T follicular helper cell (primary cell): ENCODE measurements at places on chromosomes 2 and 18.

DNA sequence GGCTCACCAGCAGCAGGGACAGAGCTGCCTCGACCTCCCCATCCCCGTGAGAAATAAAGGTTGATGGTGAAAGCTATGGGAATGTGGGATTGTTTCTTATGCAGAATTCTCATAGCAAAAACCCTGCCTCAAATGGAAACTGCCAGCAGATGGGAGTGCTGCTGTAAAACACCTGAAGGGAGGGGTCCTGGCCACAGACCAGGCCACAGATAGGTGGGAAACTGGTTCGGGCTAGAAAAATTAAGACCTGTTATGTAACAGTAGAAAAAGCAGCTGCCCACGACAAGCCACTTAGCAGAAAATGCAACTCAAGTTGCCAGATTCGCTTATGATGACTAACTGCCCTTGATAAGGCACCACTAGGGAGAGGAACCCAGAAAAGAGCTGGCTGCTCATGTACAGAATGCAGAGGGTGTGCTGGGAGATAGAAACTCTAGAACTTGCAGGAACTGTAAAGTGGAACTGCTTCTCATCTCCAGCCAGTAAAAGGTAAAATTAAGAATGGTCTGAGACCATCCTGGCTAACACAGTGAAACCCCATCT is 114.5 kb upstream of the SALL3 start:
- DNase-seq: no peak

DNA sequence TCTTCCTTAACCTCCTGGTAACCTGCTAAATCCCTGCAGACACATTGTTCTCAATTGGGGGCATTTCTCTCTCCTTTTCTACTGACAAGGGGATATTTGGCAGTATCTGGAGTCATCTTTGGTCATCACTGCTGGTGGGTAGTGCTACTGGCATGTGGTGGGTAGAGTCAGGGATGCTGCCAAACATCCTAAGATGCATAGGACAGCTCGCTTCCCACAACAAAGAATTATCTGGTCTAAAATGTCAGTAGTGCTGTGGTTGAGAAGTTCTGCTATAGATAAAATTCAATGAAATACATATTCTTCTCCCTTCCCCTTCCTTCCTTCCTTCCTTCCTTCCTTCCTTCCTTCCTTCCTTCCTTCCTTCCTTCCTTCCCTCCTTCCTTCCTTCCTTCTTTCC is 18.7 kb upstream of the LHCGR start:
- no peak for DNase-seq

GRCh38 chr2:53991948-53992347 is 21.2 kb upstream of the PSME4 start:
- no peak for DNase-seq

GRCh38 chr2:239159476-239159911 is 241.3 kb downstream of the HDAC4 start:
- no peak for DNase-seq

- no peak for DNase-seq
Observed at GRCh38 chr18:43805646-43806194, 528.4 kb upstream of the SYT4 start.

- DNase-seq: no peak
Observed at GRCh38 chr2:20516646-20517341, 69.9 kb downstream of the RHOB start.

GRCh38 chr18:57797209-57797651 is 5.9 kb downstream of the ATP8B1 start:
- no peak for DNase-seq

DNA sequence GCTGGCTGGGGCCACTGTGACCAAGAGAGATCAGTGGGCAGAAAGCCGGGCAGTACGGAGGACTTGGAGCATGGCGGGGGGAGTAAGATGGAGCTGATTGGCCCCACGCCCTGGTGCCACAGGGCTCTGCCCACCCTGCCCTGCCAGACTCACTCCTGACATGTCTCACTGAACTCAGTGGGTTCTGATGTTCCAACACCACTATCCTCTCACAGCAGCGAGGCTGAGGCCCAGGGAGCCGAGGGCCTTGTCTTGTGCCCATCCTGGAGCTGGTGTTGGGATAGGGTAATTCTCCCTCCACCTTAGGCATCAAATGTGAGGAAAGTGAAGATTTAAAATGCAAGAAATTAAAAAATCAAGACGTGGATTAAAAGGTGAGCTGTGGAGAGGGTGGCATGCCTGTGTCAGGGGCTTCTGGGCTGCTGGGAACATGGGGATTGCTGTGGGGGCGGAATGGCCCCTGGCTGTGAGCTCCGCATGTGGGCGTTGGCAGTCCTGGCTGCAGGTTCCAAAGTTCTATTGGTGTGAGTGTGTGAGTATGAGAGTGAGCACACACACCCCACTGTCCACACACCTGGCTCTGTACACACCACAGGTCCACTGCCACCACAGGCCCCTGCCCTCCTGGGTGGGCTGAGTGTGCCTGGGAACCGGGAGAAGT is 283.5 kb upstream of the HS6ST1 start:
- DNase-seq: no peak

DNA sequence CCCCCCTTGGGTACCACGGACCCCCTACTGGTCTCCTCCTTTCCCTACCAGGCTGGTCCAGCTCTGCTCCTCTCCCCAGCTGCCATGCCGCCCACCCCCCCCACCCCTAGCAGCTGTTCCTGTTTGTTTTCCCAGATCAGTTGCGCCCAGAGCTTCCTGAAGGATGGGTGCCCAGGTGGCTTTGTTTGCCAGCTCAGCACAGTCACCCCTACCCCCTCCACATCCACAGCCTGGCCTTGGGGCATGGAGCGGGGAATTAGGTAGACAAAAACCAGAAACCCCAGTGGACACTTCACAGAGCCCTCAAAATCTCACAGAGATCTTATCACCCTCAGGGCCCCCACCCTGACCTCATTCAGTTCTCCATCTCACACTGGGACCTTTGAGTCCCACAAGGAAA is 3.7 kb upstream of the CRYBA2 start:
- DNase-seq: no peak

- DNase-seq: no peak
Observed at GRCh38 chr18:30917651-30918050, 124.9 kb downstream of the DSC3 start.

DNA sequence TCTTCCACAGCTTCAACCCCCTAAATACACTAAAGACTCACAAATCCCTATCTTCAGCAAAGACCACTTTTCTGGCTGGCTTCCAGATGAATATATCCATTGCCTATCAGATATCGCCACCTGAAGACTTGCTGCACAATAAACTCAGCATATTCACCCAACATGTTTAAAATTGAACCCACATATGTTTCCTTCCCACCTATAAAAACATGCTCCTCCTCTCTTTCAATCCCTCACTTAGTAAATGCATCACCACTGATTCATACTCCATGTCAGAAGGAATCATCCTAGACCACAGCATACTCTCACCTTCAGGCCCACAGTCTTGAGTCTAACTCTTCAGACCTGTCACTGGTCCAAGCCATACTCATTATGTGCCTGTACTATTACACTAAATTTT is 5.3 kb downstream of the SPC25 start:
- no peak for DNase-seq

DNA sequence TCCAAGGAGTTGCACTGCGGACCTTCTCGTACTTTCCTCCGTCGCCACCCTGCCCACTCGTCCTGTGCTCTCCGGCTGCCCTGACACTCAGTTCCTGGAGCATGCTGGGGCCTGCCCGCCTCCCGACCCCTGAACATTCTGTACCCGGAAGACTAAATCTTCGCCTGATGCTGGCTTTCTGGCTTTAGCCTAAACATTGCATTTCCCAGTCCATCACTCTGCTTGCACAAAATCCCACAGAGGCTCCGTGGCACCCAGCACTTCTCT is 550 bp upstream of the SFXN5 start:
- no peak for DNase-seq

DNA sequence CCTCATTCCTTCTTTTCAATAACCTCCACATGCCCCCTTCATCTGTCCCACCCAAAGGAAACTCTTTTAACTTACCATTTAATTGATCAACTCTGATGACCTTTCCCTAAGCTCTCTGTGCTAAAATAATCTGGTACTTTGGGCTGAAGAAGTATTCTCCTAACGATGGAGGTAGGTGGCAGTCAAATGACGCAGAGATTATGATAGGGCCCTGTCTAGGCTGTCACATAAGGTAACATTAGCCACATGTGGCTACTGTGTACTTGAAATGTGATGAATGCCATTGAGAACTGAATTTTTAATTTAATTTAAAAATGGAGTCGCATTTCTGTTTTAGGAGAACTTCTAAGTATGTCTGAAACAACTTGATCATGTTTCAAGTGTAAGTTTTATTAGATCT is 140.5 kb upstream of the TNP1 start:
- no peak for DNase-seq

GRCh38 chr2:61639721-61640120 is 101.6 kb upstream of the XPO1 start:
- no peak for DNase-seq

GRCh38 chr2:181554061-181554830 is 97.1 kb downstream of the ITGA4 start:
- no peak for DNase-seq

DNA sequence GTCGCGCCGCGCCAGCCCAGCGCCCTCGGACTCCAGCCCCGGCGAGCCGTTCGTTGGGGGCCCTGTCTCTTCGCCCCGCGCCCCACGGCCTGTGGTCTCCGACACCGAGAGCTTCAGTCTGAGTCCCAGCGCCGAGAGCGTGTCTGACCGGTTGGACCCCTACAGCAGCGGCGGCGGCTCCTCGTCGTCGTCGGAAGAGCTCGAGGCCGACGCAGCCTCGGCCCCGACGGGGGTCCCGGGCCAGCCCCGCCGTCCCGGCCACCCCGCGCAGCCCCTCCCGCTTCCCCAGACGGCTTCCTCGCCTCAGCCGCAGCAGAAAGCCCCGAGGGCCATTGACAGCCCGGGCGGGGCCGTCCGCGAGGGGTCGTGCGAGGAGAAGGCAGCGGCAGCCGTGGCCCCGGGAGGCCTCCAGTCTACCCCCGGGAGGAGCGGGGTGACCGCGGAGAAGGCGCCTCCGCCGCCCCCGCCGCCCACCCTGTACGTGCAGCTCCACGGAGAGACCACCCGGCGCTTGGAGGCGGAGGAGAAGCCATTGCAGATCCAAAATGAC is 1.4 kb downstream of the PHLPP1 start:
- DNase-seq: peak; percentile 34

DNA sequence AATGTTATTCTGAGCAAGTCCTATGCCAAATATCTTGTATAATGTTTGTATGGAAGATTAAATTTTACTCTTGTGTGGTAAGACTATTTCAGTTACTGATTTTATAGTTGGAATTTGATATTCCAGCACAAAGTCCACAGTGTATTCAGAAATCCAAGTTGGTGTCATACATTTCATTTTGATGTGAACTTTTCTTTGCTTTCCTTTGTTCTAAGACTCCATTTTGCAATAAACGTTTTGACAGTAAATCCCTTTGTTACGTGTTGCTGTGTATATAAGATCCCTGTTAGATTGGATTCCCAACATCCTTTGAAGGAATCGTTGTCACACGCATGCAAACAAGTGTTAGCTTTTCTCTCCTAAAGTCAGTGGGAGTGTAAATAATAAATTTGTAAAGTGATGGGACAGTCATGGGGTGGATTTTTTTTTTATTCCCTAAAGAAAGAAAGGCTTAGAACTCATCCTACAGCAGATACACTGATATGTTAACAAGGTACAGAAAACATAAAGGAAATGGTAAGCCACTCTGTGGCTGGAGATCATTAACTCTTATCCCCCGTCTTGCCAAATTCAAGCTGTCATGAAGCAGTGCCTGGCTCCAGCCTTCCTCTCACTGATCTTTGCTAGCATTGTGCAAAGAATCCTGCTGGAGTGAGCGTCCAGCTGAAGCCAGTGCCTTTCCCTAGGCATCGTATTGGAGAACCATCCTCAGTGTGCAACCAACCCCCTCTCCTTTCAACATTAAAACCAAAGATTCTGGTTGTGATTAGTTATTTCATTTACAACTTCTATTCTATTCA is 127.6 kb upstream of the CDCA7 start:
- DNase-seq: no peak

- DNase-seq: no peak
Observed at GRCh38 chr18:63161032-63161760, 158.4 kb downstream of the BCL2 start.

DNA sequence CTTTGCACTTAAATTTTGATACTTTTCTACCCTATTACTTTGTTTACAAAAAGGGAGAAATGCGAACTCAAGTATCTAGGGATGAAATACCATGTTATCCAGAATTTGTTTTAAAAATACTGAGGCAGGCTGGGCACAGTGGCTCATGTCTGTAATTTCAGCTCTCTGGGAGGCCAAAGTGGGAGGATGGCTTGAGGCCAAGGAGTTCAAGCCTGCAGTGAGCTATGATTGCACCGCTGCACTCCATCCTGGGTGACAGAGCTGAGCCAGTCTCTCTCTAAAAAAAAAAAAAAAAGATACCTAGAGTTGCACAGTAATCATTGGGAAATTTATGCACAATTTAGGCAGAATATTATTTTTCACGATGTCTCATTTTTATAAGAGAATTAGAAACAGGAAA is 12.4 kb upstream of the VAPA start:
- DNase-seq: no peak

- no peak for DNase-seq
Observed at GRCh38 chr2:41871080-41871479, 176.7 kb upstream of the PKDCC start.

DNA sequence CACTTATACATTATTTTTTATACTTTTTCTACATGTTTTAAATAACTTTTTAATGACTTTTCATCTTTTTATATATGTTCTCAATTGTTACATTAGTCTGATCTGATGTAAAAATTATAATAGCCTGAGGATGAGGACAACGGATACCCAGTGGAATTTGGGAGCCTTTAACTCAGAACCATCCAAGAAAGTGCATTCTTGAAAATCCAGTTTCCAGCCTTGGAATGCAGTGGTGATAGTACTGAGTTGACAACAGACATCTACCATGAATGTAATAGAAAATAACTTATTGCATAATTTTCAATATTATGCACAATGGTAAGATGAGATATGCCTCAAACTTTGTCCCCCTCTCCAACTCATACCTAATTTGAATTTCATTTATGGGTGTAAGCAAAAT is 120.7 kb upstream of the ZC3H15 start:
- no peak for DNase-seq

DNA sequence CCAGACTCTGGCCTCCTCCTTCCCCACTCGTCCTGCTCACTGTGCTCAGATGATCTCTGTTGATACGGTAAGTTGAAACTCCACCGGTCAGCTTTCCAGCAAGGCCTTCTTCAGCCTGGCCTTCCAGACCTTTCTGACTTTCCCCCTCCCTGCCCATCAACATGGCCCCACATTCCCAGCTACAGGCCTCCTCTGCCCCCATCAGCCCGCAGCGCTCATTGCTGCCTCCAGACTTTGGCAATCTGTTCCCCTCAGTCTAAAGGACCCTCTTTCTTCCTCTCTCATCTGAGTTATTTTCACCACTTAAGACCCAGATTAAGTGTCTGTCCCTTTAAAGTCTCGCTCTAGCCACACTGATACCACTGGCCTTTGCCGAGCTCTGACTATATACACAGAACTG is 10.6 kb downstream of the LOXHD1 start:
- no peak for DNase-seq

- no peak for DNase-seq
Observed at GRCh38 chr2:70557171-70557838, 3.7 kb upstream of the TGFA start.

DNA sequence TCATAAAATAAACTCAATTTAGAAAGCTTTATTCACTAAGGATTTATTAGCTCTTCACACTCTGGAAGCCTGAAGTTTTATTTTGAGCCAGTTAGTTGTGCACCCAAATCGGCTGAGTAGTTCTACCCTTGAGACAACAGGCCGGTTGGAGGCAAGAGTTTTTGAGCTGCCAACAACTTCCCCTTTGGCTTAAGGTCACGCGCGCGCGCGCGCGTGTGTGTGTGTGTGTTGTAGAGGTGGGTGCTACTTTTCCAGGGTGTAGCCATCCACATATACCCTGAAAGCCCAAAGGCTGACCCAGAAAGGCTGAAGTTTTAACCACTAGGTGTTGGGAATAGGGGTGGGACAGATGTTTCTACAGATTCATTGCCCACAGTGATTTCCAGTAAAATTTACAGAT is 150.2 kb upstream of the LHCGR start:
- no peak for DNase-seq
